ENCODE measurements at places on chromosomes 5 and 9.

DNA sequence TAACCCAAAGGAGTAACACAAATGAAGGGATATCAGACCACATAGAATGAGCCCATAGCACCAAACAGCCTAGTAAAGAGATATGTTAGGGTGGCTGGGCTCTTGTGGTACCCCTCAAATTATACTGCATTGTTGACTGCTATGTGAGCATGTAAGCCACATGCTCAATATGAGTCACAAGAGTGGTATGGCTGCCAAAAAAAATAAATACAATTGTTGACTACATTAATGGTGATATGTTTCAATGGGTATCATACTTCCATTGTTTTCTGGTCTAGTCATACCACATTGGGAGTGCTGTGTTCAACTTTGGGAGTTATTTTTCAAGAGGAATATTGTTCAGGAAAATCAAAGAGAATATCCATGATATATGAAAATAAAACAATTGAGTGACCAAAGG is 162.4 kb upstream of the PIK3R1 start:
- no peak for DNase-seq

DNA sequence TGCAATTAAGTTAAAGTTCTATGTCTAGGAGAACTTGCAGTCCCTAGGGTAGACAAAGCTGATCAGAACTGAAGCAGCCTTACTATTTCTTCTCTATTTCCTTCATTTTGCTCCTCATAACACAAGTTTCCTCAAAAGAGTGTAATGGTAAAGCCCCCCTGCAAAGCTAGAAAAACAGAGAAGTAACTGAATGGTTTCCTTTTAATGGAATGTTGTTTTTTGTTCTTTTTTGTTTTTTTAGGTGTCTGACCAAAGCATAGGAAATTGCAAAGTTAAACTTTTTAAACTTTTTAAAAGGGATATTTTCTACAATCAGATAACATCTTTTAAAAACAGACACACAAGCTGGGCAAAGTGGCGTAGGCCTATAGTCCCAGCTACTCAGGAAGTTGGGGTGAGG is 145.7 kb downstream of the TLE1 start:
- DNase-seq = no peak

DNA sequence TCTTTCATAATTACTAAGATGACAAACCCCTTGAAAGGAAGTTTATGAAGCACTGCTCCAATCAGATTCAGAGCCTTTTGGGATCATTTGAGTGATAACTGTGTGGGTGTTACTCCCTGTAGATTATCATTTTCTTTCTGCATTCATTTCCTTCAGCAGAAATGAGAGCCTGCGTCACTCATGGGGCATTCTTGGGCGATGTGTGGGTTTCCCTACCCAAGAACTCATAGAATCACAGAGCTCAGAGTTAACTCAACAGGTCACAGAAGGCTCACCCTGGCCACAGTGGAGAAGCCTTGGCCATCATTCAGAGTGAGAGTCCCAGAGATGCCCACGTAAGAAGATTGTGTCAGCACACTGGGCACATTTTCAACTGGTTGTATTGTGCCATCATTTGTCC is 401.9 kb downstream of the TLE4 start:
- no peak for DNase-seq

- no peak for DNase-seq
Observed at GRCh38 chr5:78601559-78602314, 46.8 kb downstream of the LHFPL2 start.

- no peak for DNase-seq
Observed at GRCh38 chr5:36948041-36948440, 71.5 kb downstream of the NIPBL start.

DNA sequence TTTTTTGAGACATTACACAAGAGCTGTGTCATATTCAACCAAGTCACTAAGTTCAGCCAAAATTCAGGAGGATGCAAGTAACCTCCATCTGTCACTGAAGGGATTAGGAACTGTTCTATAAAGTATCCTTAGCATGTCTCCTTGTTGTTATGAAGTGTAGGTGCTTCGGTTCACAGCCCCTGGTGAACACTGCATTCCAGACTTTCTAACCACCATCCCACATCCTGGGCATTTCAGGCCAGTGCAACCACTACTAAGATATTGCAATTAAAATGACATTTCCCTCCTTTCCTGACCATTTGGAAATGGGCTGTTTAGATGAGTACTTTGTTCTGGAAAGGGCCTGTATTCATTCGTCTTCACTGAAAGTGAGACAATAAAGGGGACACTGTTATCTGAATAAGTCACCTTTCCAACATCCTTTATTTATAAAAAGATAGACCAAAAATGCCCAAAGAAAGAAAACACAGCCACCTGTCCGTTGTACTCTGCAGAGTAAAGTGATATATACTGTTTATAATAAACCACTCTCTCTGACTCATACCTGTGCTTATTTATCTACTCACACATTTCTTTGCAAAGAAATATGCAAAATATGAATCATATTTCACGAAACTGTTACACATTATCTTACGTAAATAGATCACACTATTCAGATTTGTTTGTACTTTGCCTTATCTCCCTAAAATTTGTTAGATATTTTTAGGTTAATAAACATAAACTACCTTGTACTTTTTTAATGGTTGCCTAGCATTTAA is 861.9 kb downstream of the CDH18 start:
- no peak for DNase-seq

DNA sequence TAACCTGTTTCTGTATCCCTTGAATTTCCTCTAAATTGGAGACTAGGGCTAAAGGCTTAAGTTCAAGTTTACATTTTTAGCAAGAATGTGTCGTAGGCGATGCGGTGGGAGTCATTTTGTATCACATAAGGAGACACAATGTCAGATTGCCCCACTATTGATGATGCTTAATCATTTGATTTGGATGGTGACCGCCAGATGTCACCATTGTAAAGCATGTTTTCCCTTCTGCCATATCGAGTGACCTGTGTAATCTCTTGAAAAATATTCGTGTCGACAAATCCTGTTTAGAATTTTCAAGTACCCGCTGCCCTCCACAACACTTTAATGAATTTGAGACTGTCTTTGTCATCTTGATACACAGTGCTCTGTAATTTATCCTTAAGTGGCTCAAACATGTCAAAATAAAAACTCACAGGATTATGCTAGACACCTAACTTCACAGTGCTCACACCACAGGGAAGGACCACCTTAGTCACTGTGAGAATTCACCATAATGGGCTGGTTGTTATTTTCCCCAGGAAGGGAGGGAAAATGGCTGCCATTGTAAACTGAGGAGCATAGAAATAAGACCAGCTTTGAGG is 34.5 kb upstream of the SLC46A2 start:
- no peak for DNase-seq

- DNase-seq = no peak
Observed at GRCh38 chr9:35844628-35845270, 15.7 kb downstream of the TMEM8B start.

DNA sequence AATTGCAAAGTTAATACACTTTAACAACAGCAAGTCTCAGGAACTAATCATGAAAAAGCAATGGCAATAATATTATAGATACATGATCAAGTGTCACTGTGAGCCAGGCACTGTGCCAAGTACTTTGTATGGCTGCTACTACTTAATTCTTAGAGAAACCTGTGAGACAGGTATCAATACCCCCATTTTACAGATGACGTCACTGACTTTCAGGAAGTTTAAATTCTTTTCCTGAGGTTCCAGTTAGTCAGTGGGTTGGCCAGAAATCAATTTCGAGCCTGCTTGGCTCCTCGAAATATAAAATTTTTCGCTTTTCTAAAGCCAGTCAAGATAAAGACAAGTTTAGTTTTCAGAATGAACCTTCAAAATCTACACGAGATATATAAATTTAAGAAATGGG is 130.3 kb downstream of the SLC12A2 start:
- DNase-seq = no peak

- no peak for DNase-seq
Observed at GRCh38 chr5:150580917-150581316, 59.5 kb upstream of the SYNPO start.

DNA sequence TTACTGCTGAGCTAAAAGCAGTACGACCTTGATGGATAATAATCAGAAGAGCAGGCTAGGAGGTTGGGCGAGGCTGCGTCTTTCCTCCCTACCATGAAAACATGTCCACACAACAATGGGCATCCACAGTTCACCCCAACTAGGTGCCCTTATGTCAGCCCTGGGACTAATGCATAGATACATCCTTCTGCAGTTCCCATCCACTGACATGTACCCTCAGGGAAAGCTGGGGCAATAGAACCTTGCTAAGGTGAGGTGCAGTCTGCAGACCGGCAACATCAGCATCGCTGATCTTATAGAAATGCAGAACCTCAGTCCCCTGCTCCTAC is 697 bp upstream of the PRUNE2 start:
- DNase-seq = no peak

DNA sequence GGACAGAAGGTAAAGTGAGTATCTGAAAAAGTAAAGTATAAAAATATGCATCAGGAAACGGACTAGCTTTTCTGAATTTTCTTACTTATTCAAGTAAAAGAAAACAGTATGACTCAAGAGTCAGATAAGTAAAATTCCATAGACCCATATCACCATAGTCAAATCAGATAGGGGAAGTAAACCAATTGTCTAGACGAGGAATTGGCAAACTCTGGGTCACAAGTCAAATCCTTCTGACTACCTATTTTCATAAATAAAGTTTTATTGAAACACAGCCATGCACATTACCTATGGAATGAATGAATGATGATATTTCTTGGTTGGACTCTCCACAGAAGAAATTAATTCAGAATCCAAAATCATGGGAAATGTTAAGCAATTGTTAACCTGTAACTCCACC is 59.1 kb upstream of the TMC1 start:
- no peak for DNase-seq

- no peak for DNase-seq
Observed at GRCh38 chr5:66197764-66198405, 53.8 kb downstream of the SREK1 start.

DNA sequence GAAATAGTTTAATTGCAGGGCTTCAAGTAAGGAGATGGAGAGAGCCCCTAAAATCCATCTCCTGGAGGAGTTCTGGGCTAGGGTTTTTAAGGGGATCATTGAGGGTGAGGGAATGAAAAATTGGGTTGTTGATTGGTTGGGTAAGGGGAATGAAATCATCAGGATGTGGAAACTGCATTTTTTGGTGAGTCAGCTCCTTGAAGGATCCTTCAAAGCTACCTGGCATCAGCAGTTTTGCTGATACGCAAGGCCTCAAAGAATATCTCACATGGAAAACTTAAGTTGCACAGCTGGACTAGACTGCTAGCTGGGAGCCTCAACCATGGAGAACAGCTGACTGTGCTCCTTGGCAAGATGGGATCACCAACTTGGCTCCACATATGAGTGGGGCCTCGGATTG is 136.7 kb downstream of the FGF10 start:
- no peak for DNase-seq

All from activated naive CD8-positive, alpha-beta T cell treated with anti-CD3 and anti-CD28 coated beads, Interleukin-2, amount 50 U/mL, for 16 hours (primary cell).